ENCODE measurements at places on chromosomes 5 and 9.
A peak's percentile ranks its signal among the peaks of the same experiment; 100 is the strongest.

GRCh38 chr5:24539613-24540012 lies 105.2 kb downstream of the CDH10 start:
- peak; percentile 50 for DNase-seq

DNA sequence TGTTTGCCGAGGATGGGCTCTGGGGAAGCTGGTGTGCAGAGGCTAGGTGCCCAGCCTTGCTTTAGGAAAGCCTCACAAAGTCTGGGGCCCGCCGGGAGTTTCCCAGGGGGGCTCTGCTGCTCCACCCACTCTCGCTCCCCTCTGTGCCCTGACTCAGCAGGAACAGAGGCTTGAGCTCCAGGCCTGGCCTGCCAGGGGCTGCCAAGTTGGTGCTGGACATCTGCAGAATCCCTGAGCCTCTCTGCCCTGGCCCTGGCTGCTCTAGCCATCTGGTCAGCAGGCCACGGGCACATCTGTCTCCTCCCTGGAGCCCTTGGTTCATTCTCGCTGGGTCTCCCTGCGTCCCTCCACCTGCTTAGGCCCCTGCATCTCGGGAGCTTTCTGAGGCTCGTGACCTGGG lies 647 bp upstream of the ADAMTSL2 start:
- DNase-seq, result no peak

DNA sequence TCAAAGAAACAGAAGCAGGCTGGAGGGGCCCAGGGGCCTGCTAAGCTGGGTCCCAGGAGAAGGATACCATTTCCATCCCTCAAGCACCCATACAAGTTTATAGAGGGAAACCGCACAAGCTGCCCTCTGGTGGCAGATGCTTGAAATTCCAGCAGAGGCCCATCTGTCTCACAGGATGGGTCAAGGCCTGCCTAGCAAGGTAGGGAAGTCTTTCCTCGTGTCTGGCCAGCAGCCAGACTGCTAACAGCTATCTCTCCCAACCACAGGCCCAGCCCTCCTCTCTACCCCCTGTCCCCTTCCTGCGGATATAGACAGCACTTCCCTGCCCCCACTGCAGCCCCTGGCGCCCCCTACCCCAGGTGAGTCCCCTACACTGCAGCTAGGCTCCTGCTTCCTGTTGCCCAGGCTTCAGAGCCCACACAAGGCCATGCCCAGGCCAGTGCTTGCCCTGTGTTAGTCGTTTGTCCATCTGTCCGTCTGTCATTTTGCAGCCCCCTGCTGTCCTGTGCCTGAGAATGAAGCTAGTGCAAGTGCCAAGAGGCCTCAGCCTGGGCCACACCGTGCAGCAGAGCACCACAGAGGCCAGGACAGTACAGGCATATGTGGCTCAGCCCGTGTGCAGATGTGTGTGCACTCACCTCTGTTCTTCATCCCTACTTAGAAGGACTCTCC lies 26.2 kb downstream of the TCF7 start:
- peak; percentile 81 for DNase-seq

DNA sequence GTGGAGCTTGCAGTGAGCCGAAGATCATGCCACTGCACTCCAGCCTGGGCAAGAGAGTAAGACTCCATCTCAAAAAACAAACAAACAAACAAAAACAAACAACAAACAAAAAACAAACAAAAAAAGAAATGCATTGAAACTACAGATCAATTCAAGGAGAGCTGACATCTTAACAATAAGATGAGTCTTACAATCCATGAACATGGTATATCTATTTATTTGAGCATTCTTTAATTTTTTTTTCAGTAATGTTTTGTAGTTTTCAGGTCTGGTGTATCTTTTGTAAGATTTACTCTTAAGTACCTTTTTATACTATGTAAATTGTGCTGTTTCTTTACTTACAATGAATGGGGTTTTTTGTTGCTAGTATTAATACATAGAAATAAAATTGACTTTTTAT lies 140.1 kb upstream of the DAPK1 start:
- no peak for DNase-seq

- no peak for DNase-seq
Measured at GRCh38 chr5:132492386-132493125, 2.0 kb upstream of the IRF1 start.

- DNase-seq, result no peak
Measured at GRCh38 chr5:57839025-57839424, 356.4 kb upstream of the ACTBL2 start.

DNA sequence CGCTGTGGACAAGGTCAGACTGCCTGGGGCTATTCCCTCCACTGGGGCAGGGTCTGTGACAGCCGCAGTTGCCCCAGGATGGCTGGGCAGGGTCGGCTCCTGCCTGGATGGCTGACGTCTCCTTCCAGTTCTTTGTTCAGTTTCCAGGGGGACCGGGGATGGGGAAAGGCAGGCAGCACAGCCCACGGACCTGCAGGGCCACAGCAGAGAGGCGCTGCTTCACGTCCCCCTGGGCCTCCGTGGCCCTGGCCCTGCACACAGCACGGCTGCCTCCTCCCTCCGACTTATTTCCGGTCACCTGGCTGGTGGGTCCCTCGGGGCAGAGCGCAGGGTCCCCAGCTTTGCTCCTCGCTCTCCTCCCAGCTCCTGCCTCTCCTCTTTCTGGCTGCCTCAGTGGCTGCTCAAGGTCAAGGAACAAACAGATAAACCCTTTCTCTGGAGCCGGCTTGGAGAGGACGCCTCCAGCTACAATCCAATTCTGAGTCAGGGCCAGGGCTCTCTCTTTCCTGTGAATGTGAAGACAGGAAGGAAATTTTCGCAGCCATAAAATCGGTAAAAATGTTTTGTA lies 169.7 kb downstream of the C9orf50 start:
- no peak for DNase-seq

GRCh38 chr5:141654298-141654697 lies 3.1 kb upstream of the FCHSD1 start:
- DNase-seq, result no peak

DNA sequence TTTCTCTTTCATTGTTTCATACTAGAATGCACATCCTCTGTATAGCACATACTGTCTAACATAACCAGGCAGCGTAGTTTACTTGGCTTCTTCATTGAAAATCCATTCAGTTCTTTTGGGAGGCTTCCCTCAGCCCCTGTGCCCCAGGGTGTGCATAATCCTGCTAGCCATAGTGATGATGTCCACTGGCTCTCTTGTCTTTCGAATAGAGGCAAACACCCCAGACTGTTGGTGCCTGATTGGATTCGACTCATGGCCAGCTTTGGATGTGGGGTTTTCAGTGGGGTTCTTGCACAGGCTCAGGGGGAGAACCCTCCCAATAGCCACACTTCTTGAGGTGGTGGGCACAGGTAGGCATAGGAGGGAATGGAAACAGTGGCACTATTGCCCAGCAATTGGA lies 53.6 kb downstream of the ZSWIM6 start:
- DNase-seq, result no peak

GRCh38 chr5:8993031-8993430 lies 552.8 kb downstream of the SEMA5A start:
- DNase-seq, result no peak

GRCh38 chr9:35518225-35518821 lies 28.4 kb downstream of the RUSC2 start:
- DNase-seq, result no peak

GRCh38 chr5:72552041-72552557 lies 44.9 kb upstream of the ZNF366 start:
- DNase-seq, result no peak

DNA sequence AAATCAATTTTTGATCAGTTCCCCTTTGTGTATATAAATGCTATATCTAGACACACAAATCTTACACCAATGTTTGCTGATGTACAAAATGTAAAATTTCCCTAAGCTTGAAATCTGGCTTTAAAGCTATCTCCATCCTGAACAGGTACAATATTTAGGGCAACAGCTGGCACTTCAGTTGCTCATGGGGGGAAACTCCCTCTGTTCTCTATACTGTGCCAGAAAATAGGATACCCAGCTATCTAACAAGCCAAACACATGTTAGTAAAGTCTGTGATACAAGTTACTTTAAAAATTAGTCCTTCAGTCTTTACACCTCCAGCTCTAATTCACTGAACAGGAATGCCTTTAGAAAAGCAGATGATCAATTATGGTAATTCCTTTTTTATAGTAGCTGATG lies 191.8 kb downstream of the SLF1 start:
- DNase-seq, result no peak

GRCh38 chr5:149223081-149223848 lies 48.4 kb upstream of the AFAP1L1 start:
- peak; percentile 65 for DNase-seq

DNA sequence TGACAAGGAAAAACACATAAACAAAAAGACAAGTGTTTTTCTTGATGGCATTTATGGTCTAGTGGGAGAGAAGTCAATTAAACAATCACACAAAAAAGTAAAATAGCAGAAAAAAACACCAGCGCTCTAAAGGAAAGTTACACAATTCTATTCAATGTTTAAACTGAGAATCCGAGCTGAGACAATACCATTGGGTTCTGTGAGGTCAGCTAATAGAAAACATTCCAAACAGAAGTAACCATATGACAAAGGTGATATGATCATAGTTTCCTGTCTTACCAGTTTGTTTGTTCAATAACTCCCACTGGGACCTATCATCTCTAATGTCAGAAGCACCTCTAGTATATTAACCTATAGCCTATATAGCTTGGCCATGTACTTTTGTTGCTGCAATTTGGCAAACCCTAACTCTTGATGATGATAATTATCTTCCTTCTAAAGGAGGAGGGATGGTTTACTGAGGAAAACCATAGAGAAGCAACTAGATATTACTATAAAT lies 1030.0 kb downstream of the CDH12 start:
- no peak for DNase-seq

DNA sequence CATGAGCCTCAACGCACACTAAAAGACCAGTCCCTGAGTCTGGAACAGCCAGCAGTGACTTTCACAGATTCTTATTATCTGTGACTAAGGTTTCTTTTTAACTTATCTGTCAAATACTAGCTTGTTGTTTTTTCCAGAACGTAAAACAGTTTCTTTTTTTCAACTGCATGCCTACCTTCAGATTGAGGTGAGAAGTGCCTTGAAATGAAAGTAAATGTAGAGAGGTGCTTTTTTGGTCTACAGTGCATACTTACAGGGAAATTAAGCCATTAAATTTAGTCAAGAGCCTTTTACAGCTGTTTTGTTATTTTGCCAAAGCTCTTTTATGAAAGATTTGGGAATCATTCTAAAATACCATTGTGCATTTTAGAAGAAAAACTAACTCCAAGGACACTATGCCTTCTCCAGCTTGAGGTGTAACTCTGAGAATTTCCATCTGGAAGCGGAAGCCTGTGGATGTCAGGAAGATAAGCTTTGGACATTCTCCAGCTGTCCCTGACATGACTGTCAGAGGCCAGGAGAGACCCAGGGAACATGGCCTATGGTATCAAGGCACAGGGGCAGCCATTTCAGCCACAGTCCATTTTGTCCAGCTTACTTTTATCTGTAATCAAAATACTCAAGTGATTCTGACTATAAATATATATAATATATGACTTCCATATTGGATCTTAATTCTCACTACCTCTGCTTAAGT lies 230.3 kb downstream of the GLIS3 start:
- DNase-seq, result no peak

DNA sequence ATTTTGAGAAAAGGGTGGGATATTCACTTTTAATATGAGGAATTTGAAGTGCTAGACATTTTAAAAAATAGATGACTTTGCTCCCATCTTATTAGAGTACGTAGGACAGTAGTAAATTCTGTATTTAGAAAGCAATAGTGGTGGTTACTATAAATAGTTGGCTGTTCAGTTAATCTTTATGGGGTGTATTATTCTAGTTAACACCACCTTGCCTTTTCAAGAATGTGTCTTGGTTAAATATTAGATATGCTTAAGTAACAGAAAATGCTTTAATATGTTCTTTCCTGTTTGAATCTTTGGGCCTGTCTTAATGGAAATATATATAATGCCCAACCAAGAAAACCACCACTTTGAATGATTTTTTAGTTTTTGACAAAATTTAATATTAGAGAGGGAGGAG lies 608.7 kb upstream of the FAM174A start:
- no peak for DNase-seq

DNA sequence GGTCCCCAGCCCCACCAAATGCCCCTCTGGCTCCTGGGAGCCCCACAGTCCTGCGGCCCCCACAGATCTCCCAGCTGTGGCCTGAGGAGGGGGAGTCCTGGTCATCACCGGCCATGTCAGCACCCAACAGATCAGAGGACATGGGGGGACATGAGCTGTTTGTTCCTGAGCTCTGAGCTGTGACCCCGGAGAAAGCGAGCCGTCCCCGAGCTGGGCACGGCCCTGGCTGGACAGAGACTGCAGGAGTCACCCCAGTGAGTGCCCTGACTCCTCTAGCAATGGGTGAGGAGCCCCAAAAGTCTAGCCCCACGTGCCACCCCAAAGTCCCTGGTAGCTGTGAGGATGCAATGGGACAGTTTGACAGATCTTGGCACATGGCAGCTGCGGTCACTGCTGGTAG lies 25.7 kb downstream of the CCDC187 start:
- DNase-seq, result no peak

GRCh38 chr9:20191228-20191840 lies 402.5 kb upstream of the SLC24A2 start:
- no peak for DNase-seq

GRCh38 chr5:69219939-69220338 lies 14.7 kb upstream of the CDK7 start:
- no peak for DNase-seq

GRCh38 chr9:133374612-133375115 lies 1.2 kb downstream of the SURF4 start:
- DNase-seq, result peak; percentile 47

- DNase-seq, result no peak
Measured at GRCh38 chr9:133934482-133935232, 57.5 kb downstream of the VAV2 start.

- DNase-seq, result peak; percentile 45
Measured at GRCh38 chr9:652914-653313, 188.6 kb upstream of the DMRT1 start.

DNA sequence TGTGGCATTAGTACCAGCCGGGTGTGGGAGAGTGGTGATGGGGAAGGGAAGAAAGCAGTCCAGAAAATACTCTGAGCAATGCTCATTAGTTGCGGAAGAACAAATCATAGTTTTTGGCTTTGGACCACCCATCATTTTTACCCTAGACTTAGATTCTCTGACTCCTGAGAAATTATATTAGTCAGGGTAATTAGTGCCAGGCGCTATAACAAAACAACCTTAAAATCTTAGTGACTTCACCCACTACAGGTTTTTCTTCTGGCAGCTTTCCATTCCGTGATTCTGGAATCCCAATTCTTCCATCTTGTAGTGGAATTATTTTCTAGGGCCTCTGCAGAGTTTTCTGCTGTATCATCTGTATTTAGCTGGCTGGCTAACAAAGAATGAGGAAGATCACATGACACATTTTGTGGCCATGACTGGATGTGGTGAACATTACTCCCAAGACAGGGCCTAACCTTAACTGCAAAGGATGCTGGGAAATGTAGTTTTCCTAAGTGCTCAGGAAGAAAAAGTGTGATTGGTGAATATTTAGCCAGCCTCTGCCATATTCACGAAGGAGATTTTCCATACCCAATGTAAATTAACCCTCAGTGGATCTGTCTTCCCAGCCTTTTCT lies 373.0 kb upstream of the MEF2C start:
- peak; percentile 45 for DNase-seq
